ENCODE measurements at places on chromosomes 11 and 22.

- DNase-seq: no peak
These were observed 28.5 kb upstream of the CSNK1E start for GRCh38 chr22:38345782-38346181.

DNA sequence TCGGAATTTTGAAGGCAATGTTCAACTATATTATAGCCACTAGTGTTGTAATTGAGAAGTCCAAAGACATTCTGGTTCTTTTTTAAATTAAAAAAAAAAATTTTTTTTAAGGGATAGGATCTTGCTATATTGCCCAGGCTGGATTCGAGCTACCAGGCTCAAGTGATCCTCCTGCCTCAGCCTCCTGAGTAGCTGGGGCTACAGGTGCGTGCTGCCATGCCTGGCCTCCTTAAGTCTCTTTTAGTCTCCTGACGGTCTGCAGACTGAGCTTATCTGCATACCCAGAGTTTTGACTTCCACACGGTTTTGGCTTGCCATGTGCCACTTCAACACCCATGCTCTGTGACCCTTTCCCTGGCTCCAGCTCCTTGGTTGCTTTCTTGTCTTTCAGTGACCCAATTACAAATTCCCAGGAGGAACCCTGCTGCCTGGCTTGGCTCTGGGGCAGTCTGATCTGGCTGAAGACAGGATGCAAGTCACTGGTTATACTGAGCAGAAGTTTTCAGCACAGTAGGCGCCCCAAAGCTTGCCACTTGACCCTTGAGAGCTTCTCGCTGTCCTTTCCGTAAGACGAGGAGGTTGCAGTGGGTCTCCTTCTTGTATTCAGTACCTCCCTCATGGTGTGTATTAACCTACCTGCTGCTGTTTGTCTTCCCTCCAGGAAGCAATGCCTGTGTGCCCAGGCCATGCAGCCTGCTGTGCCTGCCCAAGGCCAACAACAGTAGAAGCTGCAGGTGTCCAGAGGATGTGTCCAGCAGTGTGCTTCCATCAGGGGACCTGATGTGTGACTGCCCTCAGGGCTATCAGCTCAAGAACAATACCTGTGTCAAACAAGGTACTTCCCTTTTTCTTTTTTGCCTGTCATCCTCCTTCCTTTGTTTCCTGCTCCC, 113.8 kb upstream of the SORL1-AS1 start:
- DNase-seq: no peak

DNA sequence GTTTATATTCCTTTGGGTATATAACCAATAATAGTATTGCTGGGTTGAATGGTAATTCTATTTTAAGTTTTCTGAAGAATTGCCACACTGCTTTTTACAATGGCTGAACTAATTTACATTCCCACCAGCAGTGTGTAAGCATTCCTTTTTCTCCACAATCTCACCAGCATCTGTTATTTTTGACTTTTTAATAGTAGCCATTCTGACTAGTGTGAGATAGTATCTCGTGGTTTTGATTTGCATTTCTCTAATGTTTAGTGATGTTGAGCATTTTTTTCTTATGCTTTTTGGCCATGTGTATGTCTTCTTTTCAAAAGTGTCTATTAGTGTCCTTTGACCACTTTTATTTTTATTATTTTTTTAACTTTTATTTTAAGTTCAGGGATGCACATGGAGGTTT, 275.3 kb downstream of the METTL15 start:
- DNase-seq: no peak

GRCh38 chr11:123354371-123354975, 75.6 kb upstream of the GRAMD1B start:
- no peak for DNase-seq

- no peak for DNase-seq
These were observed 10.5 kb downstream of the OR51M1 start for GRCh38 chr11:5394091-5394490.

GRCh38 chr11:71286701-71287643, 34.6 kb upstream of the SHANK2 start:
- DNase-seq: peak; percentile 84

- no peak for DNase-seq
These were observed at the start of gene MN1 for GRCh38 chr22:27801616-27802345. MN1 (minus strand) TSS chr22:27801756; CDS start chr22:27800543, 1,213 bp downstream.

GRCh38 chr22:42388130-42388797, 43.9 kb downstream of the NFAM1 start:
- DNase-seq: no peak

GRCh38 chr11:76083563-76084451, 122.5 kb downstream of the WNT11 start:
- no peak for DNase-seq

GRCh38 chr22:42379966-42380537, 52.2 kb downstream of the NFAM1 start:
- no peak for DNase-seq

DNA sequence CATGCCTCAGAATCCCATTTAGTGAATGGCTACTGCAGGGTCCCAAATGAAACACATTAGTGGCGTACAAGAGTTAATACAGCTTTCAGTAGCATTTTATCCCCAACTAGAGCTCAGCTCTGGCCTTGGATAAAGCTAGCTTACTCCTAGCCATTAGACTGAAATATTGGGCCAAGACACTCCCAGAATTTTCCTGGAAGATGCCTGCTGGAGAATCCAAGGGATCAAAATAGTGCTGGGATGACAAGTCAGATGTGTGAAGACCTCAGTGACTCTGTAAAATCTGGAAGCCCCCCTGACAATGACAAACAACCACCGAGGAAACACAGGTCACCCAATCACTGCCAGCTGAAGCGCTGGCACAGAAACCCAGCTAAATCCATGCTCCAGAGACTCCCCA, 303.1 kb upstream of the SORL1-AS1 start:
- no peak for DNase-seq

DNA sequence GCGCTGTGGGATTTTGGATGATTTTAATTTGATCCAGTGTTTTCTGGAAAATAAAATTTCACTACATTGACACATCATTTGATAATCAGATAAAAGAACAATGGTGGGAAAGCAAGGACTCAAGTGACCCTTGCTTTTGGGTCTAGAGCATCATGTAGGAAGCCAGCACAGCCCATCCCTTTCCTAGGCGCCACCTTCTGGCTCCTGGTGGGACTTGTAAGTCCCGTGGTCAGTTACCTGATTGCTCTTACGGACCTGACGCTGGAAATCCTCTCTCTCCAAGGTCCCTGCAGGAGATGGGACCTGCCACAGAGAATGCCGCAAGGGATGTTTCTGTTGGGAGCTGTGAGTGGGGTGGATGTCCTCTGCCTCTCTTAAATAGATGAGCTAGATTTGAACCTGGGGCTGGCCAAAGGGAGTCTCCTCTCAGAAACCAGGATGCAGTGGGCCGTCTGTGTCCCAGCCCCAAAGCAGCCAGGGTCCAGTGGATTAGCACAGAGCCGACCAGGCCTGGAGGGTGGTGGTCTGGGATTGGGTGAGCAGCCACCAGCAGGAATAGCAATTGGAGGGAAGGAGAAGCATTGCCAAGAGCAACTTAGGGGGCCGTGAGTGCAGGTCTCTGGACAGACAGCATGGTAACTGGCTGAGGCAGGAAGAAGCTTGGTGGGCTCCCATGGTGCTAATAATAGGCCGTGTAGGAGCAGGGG, 21.7 kb downstream of the TIMP3 start:
- DNase-seq: no peak

Data from epithelial cell of proximal tubule (primary cell).